ENCODE measurements at places on chromosomes 6 and 20. TPM values are rescaled to one million over a fixed set of nuclear protein-coding genes. Genes with fewer than 3 reads are reported as not detected.

TBXT gene
- not detected for polyA plus RNA-seq

IL20RA gene
- 2.1 TPM for polyA plus RNA-seq

NMBR gene
- polyA plus RNA-seq: 0.41 TPM

TP53TG5 gene
- polyA plus RNA-seq: 4.8 TPM
